Stimulated activated naive CD4-positive, alpha-beta T cell (primary cell): ENCODE measurements at places on chromosomes 1 and 21.

GRCh38 chr1:168408884-168409283 lies 128.2 kb downstream of the TBX19 start:
- no peak for DNase-seq

DNA sequence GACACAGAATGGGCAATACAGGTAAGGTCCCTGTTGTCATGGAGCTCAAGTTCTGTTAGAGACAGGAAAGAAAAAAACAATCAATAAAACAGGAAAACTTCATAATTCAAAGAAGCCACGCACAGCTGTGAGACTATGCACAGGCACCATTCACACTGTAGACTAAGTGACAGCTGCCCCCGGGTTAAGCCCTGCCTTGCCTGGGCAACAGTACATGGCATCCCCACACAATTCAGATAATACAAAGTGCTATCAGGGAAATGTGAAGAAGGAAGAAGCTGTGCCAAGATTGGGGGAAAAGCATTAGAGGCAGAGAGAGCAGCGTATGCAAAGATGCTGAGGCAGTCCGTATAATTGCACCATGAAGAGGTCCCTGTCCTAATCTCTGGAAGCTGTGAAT lies 9.0 kb upstream of the KCNE2 start:
- no peak for DNase-seq

DNA sequence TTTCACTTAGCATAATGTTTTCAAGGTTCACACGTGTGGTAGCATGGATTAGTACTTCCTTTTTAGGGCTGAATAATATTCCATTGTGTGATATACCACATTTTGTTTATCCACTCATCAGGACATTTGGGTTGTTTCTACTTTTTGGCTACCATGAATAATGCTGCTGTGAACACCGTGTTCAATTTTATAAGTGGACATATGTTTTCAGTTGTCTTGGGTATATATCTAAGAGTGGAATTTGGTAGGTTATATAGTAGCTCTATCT lies 3.8 kb downstream of the IL22RA1 start:
- no peak for DNase-seq

DNA sequence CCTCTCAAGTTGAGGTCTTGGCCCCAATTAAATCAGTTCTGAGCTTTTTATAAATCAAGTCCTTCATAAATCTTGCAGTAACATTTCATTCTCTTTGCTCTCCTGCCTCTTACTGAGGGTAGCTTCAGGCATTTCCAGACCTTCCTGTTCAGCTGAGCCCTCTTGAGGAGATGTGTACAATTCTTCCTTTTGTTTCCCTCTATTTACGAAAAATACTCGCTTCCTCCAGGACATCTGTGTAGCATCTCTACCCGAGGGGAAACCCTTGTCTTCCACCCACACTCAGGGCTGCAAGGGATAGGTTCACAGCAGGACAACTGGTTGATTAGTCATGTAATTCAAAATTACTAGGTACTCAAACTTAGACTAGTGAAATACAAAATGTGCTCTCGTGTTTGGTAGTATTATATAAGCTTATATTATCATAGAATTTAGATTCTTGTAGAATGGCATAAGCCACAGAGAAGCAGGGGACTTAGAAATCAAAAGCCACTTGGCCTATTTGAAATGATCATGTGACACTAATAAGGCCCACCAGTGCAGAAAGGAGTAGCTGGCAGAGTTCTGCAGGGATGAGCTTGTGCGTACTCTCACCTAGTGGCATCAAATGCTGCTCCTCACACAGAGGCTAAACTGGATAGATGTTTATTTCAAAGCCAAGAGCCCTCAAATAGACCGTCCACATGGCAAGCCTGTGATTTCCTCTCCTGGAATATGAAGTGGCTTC lies 126.7 kb downstream of the GDAP2 start:
- DNase-seq: no peak

DNA sequence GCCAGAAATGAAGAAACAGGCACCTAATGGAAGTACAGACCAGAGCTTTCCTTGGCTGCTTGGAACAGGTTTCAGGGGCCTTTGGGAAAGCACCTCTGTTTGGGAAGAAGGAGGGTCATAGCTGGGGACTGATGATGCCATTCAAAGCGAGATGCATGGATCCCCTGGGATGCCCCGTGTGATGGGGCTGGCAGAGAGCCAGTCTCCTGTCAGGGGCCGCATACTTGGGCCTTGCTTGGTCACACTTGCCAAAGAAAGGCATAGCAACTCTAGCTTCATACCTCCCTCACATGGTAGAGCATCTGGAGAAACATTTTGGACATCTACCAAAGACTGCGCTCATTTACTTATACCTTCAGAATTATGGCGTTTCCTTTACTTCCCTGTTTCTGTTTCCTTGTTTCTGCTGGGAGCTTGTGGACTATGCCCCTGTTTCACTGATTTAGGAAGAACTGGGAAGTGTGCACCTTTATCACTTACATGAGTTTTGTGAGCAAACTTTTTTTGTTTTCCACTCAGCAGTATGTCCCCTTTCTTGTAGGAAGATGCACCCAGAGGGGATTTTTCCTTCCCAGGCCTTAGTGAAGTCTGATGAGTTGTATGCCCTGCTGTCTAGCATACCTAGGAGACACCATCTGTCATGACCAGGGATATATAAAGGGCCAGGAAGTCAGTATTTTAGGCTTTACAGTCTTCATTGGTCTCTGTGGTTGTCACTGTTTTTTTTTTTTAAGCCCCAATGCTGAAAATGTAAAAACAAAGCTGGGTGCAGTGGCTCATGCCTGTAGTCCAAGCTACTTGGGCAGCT lies 19.8 kb upstream of the ST3GAL3 start:
- no peak for DNase-seq

- no peak for DNase-seq
Observed at GRCh38 chr21:16588433-16588860, 858.7 kb downstream of the USP25 start.

- DNase-seq: peak; percentile 45
Observed at GRCh38 chr1:111769517-111770146, 13.9 kb downstream of the DDX20 start.

- no peak for DNase-seq
Observed at GRCh38 chr1:45331436-45332345, 5.0 kb downstream of the HPDL start.

DNA sequence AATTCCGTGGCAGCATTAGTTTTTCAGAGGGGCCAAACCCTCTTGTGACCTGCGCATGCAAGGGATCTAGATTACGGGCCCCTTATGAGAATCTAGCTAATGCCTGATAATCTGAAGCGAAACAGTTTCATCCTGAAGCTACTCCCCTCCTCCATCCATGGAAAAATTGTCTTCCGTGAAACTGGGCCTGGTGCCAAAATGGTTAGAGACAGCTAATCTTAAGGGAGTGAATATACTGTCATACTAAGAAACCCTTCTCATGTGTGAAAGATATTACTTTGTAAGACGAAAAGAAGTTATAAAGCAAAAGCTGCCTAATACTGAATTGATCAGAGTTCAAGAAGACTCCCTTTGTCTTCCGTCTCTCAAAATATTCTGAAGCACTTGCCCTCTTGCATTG lies 166.3 kb downstream of the DUSP10 start:
- DNase-seq: no peak

GRCh38 chr1:28329395-28330153 lies 734 bp downstream of the MED18 start:
- DNase-seq: no peak

GRCh38 chr1:56833088-56833487 lies 13.9 kb upstream of the FYB2 start:
- no peak for DNase-seq

DNA sequence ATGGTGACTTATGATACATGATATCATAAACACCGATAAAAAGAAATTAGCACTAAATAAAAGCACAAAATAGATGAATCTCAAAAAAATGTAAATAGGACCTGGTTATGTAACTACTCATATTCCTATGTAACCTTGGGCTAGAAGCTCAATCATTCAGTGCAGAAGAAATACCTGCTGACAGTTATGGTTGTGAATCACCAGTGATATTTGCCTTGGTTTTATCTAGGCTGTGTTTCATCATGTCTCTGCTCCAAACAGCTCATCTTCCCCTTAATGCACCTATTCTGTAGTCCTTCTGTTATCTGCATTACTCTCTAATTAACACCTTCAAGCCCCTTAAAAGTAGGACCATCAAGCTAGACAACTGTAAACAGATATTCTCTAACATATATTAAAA lies 16.3 kb upstream of the PIGC start:
- no peak for DNase-seq

DNA sequence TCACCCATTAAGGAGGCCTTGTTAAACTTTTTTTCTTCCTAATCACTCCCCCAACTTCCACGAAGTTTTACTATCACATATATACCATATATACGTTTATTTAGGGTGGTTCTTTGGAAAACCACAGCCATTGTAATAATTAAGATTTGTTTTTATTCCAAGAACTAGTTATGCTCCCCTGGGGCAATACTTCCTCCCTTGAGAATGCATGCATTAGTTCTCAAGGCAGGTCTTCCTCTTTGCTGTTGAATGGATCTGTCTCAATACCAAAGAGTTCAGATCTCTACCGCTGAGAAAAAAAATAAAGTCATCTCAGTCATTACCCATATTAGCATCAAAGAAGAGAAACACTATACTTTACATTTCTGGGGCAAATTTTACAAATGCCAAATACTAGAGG lies 567.7 kb upstream of the RGS18 start:
- no peak for DNase-seq
